ENCODE measurements at places on chromosomes 2 and 18. TPM values are rescaled to one million over a fixed set of nuclear protein-coding genes. Genes with fewer than 3 reads are reported as not detected.

The HOXD1 gene
- 0.16 TPM for total RNA-seq

DNA sequence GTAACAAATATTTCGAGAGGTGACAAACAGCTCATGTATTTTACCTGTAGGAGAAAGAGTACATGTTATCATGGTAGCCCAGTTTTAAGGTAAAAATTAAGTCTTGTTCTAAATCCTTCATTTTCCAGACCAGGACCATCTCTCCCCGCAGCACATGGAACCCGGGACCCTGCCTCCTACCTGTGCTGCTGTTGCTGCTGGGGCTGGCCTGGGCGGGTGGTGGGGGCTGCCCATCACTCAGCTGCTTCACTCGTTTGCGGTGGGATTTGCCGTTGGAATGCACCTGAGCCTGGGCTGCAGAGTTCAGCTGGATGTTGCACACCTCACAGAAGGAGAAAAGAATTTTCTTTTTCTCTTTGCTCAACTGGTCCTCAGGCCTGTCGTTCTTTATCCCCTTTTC lies 92.1 kb downstream of the ZNF385B start:
- DNase-seq, result no peak

The IL1F10 gene
- total RNA-seq, result not detected

- no peak for DNase-seq
Observed at GRCh38 chr18:36307513-36307912, 10.0 kb downstream of the FHOD3 start.

- DNase-seq, result no peak
Observed at GRCh38 chr2:113060396-113060795, 1.4 kb downstream of the IL36RN start.

The TYMS gene
- 67.4 TPM for total RNA-seq

- no peak for DNase-seq
Observed at GRCh38 chr18:73879328-73879727, 268.3 kb downstream of the FBXO15 start.

- no peak for DNase-seq
Observed at GRCh38 chr18:8116341-8117005, 492.8 kb upstream of the RAB12 start.

DNA sequence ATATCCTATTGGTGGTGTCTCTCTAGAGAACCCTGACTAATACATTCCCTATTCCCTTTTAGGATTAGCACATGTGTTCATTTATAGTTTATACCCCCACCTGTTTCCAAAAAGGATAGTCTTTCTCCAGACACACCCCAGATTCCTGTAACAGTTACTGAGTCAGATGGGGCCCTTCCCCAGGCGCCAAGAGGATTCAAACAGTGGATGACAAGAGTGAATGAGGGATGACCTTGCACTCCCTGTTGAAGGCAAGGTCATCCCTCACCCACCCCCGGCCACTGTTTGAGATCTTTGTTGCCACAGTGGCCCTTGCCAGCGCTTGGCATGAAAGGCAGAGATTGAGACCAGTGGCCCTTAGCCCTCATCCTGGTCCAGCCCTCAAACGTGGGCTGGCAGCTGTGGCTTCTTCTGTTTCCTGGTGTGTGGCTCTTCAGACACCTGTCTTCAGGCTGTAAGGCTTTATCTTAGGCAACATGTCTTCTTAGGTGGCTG lies 15.3 kb upstream of the REEP1 start:
- no peak for DNase-seq

The ANKRD53 gene
- total RNA-seq, result 5.4 TPM

DNA sequence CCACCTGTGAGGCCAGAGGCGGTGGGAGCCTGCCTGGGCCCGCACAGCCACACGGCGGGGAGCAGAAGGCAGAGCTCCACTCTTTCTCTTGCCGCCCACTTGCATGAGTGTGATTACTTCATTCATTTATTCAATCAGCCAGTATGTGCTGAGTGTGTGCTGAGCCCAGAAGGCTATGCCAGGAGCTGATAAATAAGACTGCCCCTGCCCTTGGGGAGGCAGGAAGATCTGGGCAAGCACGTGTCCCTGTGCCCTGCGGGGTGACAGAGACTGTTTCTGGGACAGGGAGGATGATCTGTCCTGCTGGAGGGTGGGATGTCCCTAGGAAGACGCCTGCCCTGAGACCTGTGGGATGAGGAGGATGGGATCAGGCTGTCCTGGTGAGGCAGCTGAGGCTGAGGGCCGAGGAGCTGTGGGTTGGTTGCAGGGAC lies 250.8 kb downstream of the DYSF start:
- DNase-seq, result no peak

GRCh38 chr2:65072181-65072970 lies 16.2 kb downstream of the CEP68 start:
- no peak for DNase-seq

The PIEZO2 gene
- total RNA-seq, result 1.7 TPM

- no peak for DNase-seq
Observed at GRCh38 chr2:16615687-16616615, 49.7 kb downstream of the CYRIA start.

DNA sequence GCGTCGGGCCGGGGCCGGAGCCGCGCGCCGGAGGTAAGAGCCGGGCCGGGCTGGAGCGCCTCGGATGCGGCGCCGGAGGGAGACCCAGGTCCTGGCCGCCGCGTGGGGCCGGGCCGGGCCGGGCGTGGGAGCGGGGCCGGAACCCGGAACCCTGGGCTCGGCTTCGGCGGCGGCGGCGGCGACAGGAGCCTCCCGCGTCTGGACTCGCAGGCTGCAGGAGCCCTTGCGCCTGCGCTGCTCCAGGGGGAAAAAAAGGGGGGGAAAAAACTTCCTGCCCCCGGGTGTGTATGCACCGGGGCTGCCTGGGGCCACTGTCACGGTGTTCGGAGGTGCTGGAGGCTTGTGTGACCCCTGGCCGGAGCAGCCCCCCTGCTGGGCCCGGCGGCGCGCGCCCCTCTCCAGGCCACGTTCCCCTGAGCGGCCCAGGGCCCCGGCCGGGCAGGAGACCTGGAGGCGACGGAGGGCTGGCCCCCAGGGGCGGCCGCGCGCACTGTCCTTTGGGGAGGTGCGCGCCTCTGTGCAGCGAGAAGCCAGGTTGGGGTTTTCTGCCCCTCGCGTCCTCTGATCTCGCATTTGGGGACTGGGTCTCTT lies 864 bp downstream of the KLHL29 start:
- DNase-seq, result peak; percentile 16

DNA sequence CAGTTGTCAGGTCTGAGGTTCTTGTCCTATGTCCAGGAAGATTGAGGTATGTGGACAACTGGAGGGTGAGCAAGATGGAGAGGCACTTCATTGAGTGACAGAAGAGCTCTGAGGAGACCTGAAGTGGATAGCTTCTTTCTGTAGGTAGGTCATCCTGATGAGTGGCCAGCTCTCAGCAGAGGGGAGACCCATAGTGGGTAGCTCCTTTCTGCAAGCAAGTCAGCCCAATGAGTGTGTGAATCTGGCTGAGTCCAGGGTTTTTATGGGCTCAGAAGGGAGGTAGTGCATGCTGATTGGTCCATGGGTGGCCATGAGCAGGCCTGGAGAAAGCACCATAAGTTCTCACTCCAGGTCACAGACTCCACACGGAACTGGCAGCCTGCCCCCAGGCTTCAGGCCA lies 92.6 kb upstream of the GALNT5 start:
- DNase-seq, result no peak

The SERPINB13 gene
- not detected for total RNA-seq

The GPR75 gene
- 3.9 TPM for total RNA-seq

The MBD1 gene
- 89.6 TPM for total RNA-seq

The TTN gene
- 12.2 TPM for total RNA-seq

- no peak for DNase-seq
Observed at GRCh38 chr2:46305767-46306166, 8.6 kb downstream of the EPAS1 start.

The TCF23 gene
- not detected for total RNA-seq

DNA sequence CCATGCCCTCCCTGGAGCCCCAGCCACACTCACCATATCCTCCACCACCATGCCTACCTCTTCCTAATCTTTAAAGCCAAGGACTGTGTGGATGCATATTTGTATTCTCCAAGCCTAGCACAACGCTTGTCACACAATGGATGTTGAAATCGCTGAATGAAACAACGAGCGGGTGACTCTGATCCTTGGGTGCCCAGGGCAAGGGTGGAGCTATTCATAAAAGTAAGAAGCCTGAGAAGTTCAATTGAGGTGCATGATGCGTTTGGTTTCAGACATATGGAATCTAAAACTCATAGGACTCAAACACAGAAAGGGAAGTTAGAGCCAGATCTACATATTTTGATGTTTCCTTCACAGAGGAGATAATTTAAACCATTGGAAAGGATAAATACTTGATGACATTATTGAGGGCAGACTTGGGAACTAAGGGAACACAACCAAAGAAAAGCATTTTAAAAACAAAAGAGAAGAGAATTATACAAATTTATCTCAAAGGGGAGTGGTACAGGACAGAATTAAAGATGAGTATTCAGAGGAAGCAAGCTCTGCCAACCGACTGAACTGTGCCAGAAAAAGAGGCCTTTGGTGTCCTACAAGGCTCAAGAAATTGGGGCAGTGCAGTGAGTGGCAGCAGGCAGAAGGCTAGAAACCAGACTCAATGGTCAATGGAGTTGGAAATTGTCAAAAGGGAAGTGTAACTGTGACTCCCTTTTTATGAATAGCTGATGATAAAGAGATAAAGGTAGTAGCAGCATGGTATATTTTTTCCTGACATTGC lies 200.6 kb upstream of the NCKAP5 start:
- DNase-seq, result no peak

All from progenitor cell of endocrine pancreas (in vitro differentiated cells).